Neural crest cell (in vitro differentiated cells): ENCODE measurements at places on chromosomes 4 and X. TPM values are rescaled to one million over a fixed set of nuclear protein-coding genes. Genes with fewer than 3 reads are reported as not detected.

The GAGE2A gene
- not detected in 2 replicates for total RNA-seq

The TSPAN6 gene
- total RNA-seq, result 69.7 and 71.4 TPM in 2 replicates

The PASD1 gene
- not detected in 2 replicates for total RNA-seq

The TRIM75 gene
- not detected in 2 replicates for total RNA-seq

- H3K27ac ChIP-seq, result no peak overlapping the region
- no peaks in the 10 kb centered on the region for H3K36me3 ChIP-seq
- peaks cover 5% of the 10 kb centered on the region for H3K4me1 ChIP-seq
- DNase-seq, result no peak
These were observed 483.5 kb downstream of the ACTRT1 start for GRCh38 chrX:127568691-127569090.
